ENCODE measurements at places on chromosomes 11 and 22. TPM values are rescaled to one million over a fixed set of nuclear protein-coding genes. Genes with fewer than 3 reads are reported as not detected.
A peak's percentile ranks its signal among the peaks of the same experiment; 100 is the strongest.

DNA sequence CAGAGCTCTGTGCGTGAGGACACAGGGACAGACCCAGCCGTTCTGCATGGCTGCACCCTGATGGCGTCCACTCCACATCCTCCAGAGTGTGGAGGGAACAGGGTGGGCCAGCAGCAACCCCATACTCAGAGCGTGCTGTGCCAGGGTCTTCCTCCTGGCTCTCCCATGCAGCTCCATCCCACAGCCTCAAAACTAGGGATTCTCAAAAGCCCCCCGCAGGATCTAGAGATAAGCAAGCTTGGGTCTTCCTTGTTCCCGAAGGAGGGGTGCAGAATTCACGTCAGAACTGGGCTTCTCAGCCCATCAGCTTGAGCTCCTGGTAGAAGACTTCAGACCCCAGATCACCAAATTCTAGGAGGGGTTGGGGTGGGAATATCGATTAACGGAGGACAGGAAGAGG lies 858.8 kb downstream of the TBC1D22A start:
- DNase-seq = no peak

DNA sequence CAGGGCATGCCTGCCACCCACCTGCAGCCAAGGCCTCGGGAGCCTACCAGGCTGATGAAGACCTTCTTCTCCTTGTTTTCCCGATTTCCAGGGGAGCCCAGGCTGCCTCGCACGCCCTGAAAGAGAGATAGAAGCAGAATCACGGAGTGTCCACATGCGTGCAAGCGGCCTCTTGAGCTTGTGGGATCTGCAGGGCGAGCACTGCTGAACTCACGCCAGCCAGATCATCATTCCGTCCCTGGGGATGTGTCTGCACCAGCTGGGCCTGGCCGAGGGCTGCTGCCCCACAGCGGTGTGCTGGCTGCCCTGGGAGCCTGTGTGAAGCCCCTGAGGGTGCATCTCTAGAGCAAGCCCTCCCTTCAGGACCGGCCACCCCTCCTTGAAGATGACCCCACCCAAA lies 17.9 kb downstream of the USH1C start:
- DNase-seq = no peak

DNA sequence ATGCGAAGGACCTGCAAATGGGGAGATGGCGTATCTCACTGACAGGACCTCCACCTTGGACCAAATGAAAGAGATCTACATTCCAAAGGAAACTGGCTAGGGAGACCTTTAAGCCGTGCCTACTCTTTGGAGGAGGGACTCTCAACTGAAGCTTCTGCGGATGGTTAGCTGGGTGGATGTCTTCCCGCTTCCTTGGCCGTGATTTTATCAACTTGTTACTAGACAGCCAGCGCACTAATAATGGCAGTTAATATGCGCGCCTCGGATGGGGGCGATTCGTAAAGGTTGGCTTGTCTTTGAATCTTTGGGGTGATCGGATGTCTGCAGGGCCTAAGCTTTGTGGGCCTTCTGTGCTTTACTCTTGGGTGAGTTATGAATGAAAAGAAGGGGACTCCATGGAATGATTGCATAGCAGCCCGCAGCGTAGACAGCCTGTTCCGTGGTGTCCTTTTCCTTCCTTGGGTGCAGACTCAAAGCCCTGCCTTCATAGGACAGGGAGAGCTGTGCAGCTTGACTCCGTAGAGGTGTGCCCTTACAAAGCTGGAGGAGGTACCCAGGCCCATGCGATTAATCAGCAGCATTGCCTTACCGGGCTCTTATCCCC lies 1.5 kb downstream of the ZNRF3 start:
- DNase-seq = no peak

GRCh38 chr11:7612661-7613393 lies 60.5 kb downstream of the CYB5R2 start:
- DNase-seq = no peak

GRCh38 chr11:95102733-95103132 lies 13.1 kb downstream of the ENDOD1 start:
- DNase-seq = no peak

GRCh38 chr22:49587421-49587820 lies 240.3 kb downstream of the BRD1 start:
- DNase-seq = peak; percentile 59

RIMBP3C gene
- total RNA-seq = 0.36 TPM

- no peak for DNase-seq
Measured at GRCh38 chr11:36098087-36098486, 154.2 kb downstream of the LDLRAD3 start.

DNA sequence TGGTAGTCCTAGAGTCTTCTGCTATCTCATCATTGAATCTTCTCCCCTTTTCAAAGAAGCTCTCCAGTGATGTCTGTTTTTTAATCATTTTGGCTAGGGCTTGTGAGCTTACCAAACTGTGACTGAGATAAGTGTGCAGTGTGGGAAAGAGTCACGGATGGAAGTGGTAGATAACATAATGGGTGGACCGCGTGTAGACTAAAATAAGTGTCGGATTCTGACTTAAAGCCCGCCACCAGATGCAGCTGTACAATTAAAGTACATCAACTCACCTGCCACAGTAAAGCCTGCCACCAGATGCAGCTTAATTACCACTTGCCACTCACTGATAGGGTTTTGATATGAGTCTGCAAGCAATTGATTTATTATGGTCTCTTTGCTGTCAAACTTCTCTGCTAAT lies 581.5 kb downstream of the LRRC4C start:
- DNase-seq = no peak

GRCh38 chr11:34064291-34064690 lies 12.8 kb downstream of the CAPRIN1 start:
- DNase-seq = no peak

- no peak for DNase-seq
Measured at GRCh38 chr22:20131597-20131858, at the start of gene ZDHHC8. Gene ZDHHC8, plus strand, starts transcription at chr22:20131804. Its CDS starts 144 bp downstream, at chr22:20131948.

GRCh38 chr11:1810761-1811160 lies 24.0 kb upstream of the SYT8 start:
- no peak for DNase-seq

APOA4 gene
- not detected for total RNA-seq

IL17REL gene
- not detected for total RNA-seq

- DNase-seq = peak; percentile 12
Measured at GRCh38 chr11:64451856-64452255, 92.9 kb downstream of the RPS6KA4 start.

DNA sequence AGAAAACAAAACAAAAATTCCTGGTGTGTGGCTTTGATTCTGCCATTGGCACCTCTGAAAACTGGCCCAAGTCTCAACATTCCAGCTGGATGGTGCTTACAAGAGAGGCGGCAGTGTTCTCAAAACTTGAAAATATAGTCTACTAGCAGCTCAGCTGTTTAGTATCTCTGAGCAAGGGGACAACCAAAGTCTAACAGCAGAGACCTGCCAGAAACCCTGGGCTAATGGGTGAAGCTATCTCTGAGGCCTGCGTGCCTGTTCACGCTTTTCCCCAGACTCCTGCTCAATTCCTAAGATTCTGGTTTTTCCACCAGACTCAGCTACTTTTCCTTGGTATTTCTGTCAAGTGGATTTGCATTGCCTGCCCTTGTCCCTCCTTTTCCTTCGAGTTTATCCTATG lies 17.9 kb downstream of the TMEM218 start:
- no peak for DNase-seq

DNA sequence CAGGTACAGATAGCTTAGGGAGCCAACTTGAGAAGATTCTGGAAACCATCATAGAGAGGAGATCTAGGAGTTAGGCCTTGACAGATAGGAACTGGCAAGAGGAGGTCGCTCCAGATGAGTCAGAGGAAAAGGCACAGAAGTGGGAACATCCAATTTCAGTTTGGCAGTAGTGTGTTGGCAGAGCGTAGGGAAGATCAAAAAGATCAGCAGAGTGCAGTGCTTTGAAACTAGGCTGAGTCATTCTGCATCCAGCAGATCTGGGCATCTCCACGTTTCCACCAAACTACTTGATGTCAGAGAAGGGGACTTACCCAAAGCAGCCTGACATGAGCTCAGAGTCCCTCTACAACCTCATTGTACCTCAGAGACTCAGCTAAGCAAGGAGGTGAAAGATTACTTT lies 58.5 kb downstream of the GAB4 start:
- DNase-seq = no peak

RAB39A gene
- 2.3 TPM for total RNA-seq

DNA sequence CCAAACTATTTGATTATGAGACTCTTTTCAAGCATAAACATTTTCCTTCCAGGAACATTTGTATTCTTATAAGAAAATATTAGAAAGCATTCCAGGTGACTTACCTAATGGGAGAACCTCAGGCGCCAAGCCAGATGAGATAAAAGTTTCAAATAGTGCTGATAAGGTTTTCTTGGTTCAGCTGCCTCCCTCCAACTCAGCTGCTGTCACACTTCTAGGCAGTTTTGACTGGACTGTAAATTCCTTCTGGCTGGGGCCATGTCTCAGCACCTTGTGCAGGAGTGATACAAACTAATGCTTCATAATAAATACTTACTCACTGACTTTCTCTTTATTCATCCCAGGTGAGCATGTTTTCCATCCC lies 131.1 kb downstream of the MED15 start:
- DNase-seq = no peak

- DNase-seq = no peak
Measured at GRCh38 chr11:107705027-107705426, 6.8 kb downstream of the SLN start.

DNA sequence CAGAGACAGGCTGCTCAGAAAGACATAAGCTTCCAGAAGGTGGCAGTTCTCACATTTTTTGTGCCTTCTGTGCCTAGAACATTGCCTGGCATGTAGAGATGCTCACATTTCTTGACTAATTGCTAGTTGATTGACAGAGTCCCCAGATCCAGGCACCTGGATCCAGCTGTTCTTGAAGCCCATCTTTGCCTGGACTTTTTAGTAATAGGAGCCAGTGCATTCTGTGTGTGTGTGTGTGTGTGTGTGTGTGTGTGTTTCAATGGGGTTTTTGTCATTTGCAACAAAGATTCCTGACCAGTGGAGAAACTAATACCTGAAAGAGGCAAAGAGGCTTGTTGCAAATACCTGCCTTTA lies 15.1 kb downstream of the MRGPRF start:
- DNase-seq = peak; percentile 12

CD3D gene
- total RNA-seq = 3.8 TPM

MYOD1 gene
- not detected for total RNA-seq

AGBL2 gene
- total RNA-seq = 1.8 TPM

GRCh38 chr11:78535027-78535426 lies 39.6 kb downstream of the NARS2 start:
- DNase-seq = no peak

DNA sequence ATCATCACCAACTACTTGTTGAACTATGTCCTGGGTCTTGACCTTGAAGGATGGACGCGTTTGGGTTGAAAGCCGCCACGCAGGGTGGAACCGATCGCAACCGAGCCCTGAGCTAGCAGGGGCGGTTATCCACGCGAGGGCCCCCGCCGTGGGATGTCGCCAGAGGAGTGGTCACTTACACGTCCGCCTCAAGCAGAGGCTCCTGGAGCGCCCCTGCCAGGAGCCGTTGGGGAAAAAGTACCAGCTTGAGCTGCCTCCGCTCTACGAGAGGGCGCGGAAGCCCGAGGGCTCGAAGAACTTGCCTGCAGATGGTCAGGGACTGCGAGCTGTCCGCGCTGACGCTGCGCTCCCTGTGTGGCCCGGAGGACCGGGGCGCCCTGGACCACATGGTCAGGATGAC lies 100.7 kb upstream of the OR4C13 start:
- DNase-seq = no peak

DNA sequence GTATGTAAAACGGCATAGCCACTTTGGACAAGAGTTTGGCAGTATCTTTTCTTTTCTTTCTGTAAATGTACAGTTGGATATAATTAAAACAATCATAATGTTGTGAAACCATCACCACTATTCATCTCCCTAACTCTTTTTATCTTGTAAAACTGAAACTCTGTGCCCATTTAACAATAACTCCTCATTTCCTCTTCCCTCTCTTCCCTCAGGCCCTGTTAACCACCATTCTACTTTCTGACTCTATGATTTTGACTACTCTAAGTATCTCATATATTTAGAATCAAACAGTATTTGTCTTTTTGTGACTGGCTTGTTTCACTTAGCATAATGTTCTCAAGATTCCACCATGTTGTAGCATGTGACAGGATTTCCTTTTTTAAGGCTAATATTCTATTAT lies 10.2 kb downstream of the SCUBE2 start:
- no peak for DNase-seq

GRCh38 chr22:24683691-24684090 lies 80.7 kb downstream of the GGT1 start:
- no peak for DNase-seq

SLC16A8 gene
- 1.7 TPM for total RNA-seq

- DNase-seq = no peak
Measured at GRCh38 chr11:92811341-92811740, 158.1 kb upstream of the MTNR1B start.

- no peak for DNase-seq
Measured at GRCh38 chr11:114724916-114725524, 46.7 kb downstream of the NXPE2 start.

APOBEC3B gene
- total RNA-seq = 2.2 TPM

GRCh38 chr11:2887515-2888195 lies 2.1 kb upstream of the CDKN1C start:
- DNase-seq = no peak

DNA sequence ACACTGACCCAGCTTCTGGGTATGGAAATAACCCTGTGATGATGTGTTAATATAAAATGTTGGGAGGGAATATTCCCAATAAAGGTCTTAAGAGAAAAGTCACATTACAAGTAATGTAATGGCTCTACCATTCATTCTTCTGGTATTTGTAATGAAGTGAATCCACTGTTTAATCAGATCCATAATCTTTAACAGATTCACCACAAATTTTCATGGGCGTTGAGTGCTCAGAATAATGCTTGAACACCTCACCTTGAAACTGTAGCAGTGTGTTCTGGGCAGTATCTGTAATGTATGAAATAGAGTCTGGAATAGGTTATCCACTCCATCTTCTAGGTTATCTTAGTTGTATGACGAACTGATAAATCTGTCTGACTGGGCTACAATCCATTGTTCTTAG lies 26.6 kb upstream of the CRTAM start:
- no peak for DNase-seq

GRCh38 chr11:70507466-70508230 lies 109.3 kb downstream of the CTTN start:
- DNase-seq = no peak

GRCh38 chr22:39365492-39365780 lies 15.6 kb downstream of the SYNGR1 start:
- no peak for DNase-seq

GRCh38 chr11:825366-826226 lies 2.1 kb upstream of the CRACR2B start:
- no peak for DNase-seq
